ENCODE measurements at places on chromosomes 11 and 22.

GRCh38 chr11:13278609-13279486 is 1.3 kb downstream of the BMAL1 start:
- no peak for DNase-seq

- DNase-seq: no peak
Observed at GRCh38 chr11:117759305-117759704, 37.7 kb downstream of the DSCAML1 start.

GRCh38 chr22:23563111-23563510 is 17.0 kb downstream of the IGLL1 start:
- DNase-seq: no peak

GRCh38 chr11:12066056-12066798 is 44.2 kb upstream of the MICAL2 start:
- no peak for DNase-seq

GRCh38 chr22:50485221-50486131 is 1.2 kb upstream of the MIOX start:
- no peak for DNase-seq

DNA sequence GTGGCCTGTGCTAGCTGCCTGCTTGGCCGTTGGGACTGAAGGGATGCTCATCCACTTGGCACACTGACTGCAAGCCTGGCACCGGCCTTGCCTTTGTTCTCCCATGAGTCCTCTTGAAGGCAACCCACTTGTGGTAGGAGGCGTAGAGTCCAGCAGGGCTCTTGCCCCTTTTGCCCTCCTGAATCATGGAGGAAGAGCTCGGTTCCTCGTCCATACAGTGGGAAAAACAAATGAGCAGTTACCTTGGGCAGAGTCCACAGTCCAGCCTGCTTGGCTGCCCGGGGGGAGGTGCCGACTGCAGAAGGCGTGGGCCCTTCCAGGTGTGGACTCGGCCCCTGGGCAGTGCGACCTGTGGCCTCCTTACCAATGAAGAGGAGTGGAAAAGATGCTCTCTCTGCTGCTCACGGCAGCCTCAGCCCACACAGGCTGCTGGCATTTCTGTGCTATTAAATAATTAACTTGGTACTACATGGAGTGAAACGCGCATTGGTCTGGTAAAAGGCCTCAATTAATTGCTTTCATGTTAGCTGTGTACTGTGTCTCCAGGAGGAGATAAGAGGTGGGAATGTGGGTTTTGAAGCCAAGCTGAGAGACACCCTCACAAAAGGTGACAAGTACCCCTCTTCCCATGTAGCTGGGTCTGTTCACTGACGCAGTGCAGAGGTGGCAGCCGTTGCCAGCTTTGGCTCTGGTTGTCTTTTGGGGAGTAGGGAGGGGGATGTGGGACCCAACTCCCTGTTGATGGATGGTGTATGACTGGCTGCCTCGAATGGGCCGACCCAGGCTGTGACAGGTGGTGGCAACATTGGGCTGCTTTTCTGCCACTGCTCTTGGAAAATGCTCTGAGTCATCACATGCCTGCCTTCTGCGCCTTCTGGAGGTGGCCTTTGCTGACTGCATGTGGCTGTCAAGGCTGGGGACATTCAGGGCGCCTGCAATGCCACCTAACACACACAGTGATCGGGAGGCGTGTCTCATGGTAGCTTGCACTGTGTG is 26.8 kb upstream of the B3GAT1 start:
- DNase-seq: no peak

All from stimulated activated CD8-positive, alpha-beta memory T cell treated with anti-CD3 and anti-CD28 coated beads, Interleukin-15, amount 100 ng/mL, for 24 hours (primary cell).